Mesothelial cell of epicardium (in vitro differentiated cells): ENCODE measurements at places on chromosomes 4 and X. TPM values are rescaled to one million over a fixed set of nuclear protein-coding genes. Genes with fewer than 3 reads are reported as not detected.

The ELMOD2 gene
- total RNA-seq, result 45.6 to 51.8 TPM (median 49.0 TPM) in 3 replicates

The TENT5D gene
- total RNA-seq, result not detected in 3 replicates

DNA sequence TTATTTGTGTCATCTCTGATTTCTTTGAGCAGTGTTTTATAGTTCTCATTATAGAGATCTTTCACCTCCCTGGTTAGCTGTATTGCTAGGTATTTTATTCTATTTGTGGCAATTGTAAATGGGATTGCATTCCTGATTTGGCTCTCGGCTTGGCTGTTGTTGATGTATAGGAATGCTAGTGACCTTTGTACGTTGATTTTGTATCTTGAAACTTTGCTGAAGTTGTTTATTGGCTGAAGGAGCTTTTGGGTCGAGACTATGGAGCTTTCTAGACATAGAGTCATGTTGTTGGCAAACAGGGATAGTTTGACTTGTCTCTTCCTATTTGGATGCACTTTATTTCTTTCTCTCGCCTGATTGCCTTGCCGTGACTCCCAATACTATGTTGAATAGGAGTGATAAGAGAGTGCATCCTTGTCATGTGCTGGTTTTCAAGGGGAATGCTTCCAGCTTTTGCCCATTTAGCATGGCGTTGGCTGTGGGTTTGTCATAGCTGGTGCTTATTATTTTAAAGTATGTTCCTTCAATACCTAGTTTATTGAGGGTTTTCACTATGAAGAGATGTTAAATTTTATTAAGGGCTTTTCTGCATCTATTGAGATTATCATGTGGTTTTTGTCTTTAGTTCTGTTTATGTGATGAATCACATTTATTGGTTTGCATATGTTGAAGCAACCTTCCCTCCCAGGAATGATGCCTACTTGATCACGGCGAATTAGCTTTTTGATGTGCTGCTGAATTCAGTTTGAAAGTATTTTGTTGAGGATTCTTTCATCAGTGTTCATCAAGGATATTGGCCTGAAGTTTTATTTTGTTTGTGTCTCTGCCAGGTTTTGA is 72.7 kb upstream of the BOD1L1 start:
- DNase-seq, result no peak

DNA sequence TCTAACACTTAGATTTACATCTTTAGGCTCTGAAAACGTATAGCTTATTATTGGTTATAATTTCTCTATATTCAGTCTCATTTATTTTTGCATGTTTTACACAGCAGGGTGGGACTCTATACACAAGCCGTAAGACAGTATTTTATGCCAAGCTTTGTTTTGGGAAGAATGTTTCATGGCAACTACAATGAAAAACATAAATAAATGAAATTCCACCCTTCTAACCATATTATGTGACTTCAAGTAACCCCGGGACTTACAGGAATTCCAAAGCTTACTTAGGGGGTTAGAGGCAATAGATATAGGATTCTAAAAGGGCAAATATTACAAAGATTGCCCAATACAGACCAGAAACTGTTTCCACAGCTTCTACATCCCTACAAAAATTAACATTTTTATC is 370.9 kb downstream of the PRR32 start:
- DNase-seq, result no peak

GRCh38 chr4:12488672-12489071 is 995.5 kb downstream of the RAB28 start:
- no peak for DNase-seq

DNA sequence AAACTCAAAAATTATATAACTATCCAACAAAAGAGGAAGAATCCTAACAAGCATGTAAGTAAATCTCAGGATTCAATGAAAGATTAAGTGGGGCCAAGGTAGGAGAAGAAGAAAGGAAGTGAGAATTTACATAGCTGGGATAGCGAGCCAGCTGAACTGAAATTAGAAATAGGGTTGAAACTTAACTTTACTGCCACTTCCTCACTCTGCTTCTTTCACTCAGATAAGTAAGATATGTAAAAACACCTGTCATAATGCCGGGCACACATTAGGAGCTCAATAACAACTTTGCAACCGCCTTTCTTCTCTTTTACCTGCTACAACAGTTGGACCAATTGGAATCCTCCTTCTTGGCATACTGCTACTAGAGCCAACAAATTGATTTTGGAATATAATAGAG is 129.4 kb downstream of the CNKSR2 start:
- no peak for DNase-seq

DNA sequence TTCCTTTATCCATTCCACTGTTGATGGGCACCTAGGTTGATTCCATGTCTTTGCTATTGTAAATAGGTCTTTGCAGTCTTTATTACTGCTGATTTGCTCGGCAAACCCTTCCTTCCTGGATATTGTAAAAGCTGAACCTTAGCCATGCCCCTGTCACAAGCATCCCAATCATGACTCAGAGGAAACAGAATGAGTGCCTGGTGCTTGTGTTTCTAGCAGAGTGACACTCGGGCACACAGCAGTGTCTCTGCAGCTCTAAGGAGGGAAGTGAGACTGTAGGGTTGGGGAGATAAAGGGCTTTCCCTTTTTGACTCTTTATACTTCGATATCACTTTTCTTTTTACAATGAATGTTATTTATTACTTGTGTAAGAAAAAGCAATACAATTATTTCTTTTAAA is 83.3 kb downstream of the AKAP4 start:
- no peak for DNase-seq

DNA sequence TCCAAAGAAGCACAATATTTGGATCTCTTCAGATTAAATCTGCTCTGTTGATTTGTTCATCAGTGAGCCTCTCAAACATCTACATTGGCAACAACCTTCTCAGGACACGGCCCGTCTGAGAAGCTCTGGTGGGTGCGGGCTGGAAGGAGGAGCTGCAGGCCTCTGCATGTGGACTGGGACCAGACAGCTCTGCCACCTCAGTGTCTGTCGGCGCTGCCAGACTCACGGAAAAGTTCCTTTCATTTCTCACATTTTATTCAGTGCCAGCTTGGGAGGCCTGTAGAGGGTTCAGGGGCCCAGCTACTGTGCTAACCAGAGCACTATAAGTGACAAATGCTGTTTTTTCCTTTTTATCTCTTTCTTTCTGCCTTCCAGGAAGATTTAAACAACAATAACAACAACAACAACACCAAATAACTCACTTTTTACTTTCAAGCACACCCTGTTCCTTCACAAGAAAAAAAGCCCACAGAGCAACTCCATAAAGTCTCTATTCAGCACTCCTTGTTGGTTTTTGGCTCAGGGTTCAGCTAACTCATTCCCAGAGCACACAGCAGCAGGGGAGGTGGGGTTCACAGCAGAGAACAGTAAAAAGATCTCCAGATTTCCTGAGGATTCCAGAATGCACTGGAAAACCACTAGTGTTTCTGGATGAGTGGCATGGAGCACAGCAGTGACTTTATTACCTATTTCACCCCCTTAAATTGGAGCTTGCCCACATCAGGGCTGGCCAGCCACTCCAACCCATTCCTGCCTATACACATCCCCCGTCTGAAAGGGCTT is 23.2 kb upstream of the HOPX start:
- no peak for DNase-seq

DNA sequence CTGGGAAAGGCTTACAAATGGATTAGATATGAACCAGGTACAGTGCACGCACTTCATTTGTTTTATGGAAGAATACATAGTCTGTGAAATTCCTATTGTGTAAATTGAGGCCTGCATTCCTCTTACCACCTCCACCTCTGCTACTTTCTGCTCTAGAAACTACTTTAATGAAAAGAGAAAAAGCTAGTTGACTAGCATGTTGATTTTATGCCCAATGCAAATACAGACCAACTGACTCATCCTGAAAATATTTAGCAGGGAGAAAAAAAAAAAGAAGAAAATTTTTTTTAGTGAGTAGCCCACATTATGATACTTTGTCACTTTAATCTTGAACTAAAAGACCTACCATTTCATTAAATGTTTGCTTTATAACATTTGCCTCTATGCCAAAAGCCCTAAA is 41.2 kb downstream of the DCLK2 start:
- no peak for DNase-seq

DNA sequence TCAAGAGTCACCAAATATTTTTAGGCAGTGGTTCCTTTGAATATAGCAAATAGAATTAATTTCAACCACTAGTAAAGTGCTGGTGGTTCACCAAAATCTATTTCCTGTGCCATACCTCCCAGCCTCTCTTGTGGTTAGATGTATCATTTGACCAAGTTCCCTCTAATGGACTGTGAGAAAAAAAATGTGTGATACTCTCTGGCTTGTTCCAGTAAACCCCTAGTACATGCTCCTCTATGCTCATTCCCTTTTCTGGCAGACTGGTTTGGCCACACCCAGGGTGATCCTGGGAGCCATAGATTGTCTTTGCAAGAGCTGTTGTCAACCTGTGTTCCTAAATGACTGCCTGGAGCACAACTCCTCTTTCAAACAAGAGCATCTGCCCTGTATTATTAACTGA is 109.5 kb downstream of the FRAS1 start:
- DNase-seq, result no peak

GRCh38 chr4:136392576-136392975 is 1139.7 kb downstream of the PCDH18 start:
- no peak for DNase-seq

DNA sequence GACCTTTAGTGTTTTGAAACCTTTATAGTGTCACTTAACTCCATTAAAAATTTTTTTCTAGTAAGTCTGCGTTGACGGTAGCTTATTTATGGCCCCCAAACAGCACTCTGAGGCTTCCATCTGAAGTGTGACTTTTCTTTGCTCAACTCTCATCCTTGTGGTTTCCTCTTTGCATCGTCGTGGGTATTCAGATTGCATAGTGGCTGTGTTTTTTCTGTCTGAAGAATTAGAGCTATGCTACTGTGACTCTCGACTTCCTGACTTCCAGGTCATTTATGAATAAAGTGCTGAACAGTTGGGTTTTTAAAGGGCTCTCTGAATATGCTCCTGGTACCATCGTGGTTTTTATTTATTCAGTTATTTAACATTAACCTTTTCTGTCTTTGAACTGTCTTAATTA is 44.9 kb downstream of the JADE1 start:
- DNase-seq, result no peak

- no peak for DNase-seq
Measured at GRCh38 chr4:183297675-183298074, 22.4 kb downstream of the CLDN22 start.

DNA sequence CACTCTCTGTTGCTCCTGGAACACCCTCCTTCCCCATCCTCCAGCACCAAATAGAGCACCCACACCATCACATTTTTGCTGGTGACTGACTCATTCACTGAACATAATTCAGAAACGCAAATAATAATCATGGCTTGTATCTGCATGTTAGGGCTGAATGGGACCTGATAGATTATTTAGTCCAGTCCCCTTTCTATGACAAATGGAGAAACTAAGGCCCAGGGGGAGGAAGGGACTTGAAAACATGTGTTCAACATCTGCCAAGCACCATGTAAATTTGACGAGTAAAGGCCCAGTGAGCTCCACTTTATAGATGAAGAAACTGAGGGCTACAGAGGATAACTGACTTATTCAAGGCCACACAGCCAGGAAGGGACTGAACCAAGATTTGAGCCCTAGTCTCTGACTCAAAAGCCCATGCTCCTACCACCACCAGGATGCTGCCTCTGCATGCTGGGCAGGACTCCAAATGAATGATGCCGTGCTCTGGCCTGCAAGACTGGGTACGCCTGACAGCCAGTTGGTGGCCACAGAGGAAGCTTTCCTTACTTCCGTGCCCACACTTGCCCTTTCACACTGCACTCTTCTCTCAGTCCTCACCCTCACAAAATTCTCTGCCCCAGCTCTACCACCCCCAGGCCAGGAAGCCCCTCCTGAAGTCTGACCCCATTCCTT is 133.3 kb upstream of the PJA1 start:
- no peak for DNase-seq

- no peak for DNase-seq
Measured at GRCh38 chr4:95825546-95825945, 14.3 kb upstream of the PDHA2 start.

DNA sequence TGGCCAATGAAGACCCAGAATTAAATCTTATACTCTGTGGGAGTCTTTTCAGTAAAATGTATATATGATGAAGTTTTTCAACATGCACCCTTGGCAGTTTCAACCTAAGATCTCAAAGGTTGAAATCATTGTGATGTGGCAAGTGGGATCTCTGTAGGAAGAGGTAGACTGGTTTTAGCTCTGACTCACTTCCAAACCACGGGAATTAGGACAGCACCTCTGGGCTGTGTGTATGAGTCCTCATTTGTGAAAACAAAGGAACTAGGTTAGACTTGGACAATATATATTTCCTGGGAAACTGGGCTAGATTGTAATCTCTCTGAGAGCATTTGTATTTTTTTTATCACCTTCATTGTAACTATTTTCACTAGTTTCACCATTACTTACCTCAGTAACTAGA is 333.0 kb downstream of the ADGRL3 start:
- no peak for DNase-seq

- DNase-seq, result no peak
Measured at GRCh38 chr4:152643153-152644035, 36.4 kb downstream of the TMEM154 start.

GRCh38 chrX:65990702-65991101 is 49.2 kb downstream of the VSIG4 start:
- no peak for DNase-seq

DNA sequence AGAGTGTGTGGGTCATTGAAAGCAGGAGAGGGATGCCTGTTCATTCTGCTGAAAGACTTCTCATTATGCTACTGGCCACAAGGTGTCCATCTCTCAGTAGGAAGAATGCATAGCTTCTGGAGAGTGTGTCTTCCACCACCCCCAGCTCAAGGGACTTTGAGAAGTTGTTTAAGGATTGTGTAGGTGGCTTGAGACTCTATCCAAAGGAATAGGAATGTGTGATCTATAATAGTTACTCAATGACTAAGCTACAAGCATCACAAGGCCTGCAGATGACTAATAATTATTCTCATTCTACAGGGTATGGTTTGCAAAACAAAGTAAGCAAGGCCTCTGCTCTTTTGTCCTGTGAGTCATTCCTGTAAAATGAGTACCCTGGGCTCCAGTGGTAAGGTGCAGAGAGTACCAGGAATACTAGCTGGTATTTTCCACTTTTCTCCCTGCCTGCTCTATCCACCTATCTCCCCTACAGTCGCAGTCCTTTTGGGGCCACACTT is 279.8 kb upstream of the BOD1L1 start:
- DNase-seq, result no peak

DNA sequence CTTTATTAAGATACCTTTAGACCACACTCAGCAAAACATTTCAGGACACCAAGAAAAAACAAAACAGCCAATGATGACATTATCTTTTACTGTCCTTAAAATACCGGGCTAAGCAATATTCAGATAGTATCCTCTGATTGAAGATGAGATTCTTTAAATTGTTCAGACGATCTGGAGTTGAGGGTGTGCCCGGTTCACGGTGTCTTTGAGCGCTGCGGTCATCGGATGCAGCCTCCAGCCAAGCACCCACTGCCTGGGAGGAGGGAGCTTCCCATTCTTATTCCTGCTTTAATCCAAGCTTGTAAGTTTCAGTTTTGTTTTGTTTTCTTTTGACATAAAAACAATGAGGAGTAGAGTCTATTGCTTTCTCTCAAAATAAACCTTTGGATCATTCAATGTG is 14.1 kb downstream of the FAM149A start:
- DNase-seq, result no peak
